ENCODE measurements at places on chromosomes 5 and 9. TPM values are rescaled to one million over a fixed set of nuclear protein-coding genes. Genes with fewer than 3 reads are reported as not detected.

The SLIT3 gene
- total RNA-seq: 21.9 TPM

The BARHL1 gene
- not detected for total RNA-seq

The SLCO6A1 gene
- total RNA-seq: not detected

The C5orf58 gene
- total RNA-seq: not detected

The UGT3A1 gene
- not detected for total RNA-seq

The LTC4S gene
- total RNA-seq: 0.26 TPM

The PALM2AKAP2 gene
- 0.36 TPM for total RNA-seq

The CCDC69 gene
- 2.4 TPM for total RNA-seq

The PSD2 gene
- total RNA-seq: 0.03 TPM

The UBE2QL1 gene
- 0.15 TPM for total RNA-seq

The PCDHGA12 gene
- not detected for total RNA-seq

The DEPDC1B gene
- 19.2 TPM for total RNA-seq

The CORO2A gene
- total RNA-seq: 1.1 TPM

The ADAMTSL2 gene
- total RNA-seq: not detected

The OR1J2 gene
- not detected for total RNA-seq

The TCERG1 gene
- total RNA-seq: 55.9 TPM

The PCDH12 gene
- not detected for total RNA-seq

The GALNT12 gene
- total RNA-seq: 3.7 TPM

The ZCCHC9 gene
- total RNA-seq: 27.6 TPM

The MIGA2 gene
- 13.9 TPM for total RNA-seq

The CCNG1 gene
- 65.6 TPM for total RNA-seq

The CIZ1 gene
- total RNA-seq: 102 TPM

The SERINC5 gene
- total RNA-seq: 9.0 TPM

The PCDHGB4 gene
- 0.88 TPM for total RNA-seq

The ENDOG gene
- 13.9 TPM for total RNA-seq

The FBP2 gene
- not detected for total RNA-seq

The ALDOB gene
- not detected for total RNA-seq

The DND1 gene
- total RNA-seq: 1.4 TPM

The SH3PXD2B gene
- total RNA-seq: 20.1 TPM

The HTR1A gene
- total RNA-seq: not detected
